ENCODE measurements at places on chromosomes 12 and 14.

GRCh38 chr12:65649126-65649525 is 175.2 kb upstream of the HMGA2 start:
- DNase-seq: no peak

GRCh38 chr14:53865711-53866110 is 90.9 kb downstream of the BMP4 start:
- no peak for DNase-seq

DNA sequence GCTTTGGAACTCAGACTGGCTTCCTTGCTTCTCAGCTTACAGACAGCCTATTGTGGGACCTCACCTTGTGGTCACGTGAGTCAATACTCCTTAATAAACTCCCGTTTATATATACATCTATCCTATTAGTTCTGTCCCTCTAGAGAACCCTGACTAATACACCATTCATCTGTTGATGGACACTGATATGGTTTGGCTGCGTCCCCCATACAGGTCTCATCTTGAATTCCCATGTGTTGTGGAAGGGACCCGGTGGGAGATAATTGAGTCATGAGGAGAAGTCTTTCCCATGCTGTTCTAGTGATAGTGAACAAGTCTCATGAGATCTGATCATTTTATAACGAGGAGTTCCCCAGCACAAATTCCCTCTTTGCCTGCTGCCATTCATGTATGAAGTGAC is 57.0 kb downstream of the OTOGL start:
- DNase-seq: no peak

GRCh38 chr12:49109641-49110463 is 795 bp downstream of the LMBR1L start:
- DNase-seq: no peak

DNA sequence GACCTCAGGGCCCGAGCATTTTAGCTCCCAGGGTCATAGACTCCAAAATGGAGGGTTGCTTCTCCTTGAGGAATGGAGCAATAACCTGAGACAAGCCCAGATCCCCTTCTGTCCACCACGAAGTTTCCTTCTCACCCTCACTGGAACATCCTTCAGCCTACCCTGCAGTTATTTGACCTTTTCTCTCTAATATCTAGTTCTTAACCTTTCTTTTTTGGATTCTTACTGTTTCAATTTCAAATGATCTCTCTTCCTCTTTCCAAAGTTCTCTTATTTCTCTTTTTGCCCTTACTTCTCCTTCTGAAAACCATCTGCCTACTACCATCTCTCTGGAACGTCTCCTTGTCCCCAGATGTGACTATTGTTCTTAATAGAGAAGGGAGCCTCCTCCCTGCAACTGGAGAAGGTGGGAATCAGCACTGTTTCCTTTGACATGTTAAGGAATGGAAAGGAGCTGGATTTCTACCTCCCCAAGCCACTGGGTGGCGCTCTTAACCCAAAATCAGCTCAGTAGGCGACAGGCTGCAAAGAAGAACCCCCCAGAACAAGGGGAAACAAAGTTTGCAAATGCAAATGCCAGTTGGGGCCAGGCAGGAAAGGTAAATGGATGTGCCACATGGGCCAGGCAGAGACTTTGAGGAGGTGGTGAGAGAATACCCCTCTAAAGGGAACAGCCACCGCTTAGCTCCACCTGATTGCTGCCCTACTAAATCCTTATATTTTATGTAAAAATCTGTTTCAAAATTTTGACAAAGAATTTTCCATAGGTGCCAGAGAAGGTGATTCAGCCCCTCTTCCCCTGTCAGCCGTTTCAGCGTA is 22.4 kb upstream of the PDE1B start:
- peak; percentile 23 for DNase-seq

DNA sequence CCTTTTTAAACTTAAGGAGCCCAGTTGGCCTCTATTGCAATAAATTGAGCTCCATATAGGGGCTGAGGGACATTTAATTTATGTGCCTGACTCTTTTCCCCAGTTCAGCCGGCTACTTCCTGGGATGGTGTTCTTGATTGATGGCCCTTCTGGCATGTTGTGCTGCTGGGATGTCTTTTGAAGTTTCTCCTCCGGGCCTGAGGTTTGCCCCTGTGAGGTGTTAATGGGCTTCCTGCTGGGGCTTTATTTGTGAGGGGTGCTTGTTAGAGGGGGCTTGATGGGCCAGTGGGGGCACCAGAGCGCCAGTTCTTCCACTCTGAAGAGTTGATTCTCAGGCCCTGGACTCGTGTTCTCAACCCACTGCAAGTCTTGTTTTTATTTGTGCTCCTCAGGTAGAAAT is 69.6 kb downstream of the CHST11 start:
- DNase-seq: no peak

GRCh38 chr12:53174881-53175491 is 5.5 kb upstream of the ZNF740 start:
- no peak for DNase-seq

DNA sequence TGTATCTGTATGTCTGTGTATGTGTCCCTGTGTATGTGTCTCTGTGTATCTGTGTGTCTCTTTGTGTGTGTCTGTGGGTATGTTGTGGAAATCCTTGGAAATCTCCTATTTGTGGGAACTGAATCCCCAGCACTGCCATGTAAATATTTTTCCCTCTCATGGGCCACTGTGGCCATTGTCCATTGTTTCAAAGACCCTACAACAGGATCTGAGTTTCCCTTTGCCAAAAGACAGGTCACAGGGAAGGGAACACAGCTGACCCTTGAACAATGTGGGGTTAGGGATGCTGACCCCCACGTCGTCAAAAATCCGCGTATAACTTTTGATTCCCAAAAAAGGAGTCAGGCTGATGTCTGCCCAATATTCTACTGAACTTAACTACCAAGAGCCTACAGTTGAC is 22.5 kb upstream of the BCL2L14 start:
- DNase-seq: no peak

DNA sequence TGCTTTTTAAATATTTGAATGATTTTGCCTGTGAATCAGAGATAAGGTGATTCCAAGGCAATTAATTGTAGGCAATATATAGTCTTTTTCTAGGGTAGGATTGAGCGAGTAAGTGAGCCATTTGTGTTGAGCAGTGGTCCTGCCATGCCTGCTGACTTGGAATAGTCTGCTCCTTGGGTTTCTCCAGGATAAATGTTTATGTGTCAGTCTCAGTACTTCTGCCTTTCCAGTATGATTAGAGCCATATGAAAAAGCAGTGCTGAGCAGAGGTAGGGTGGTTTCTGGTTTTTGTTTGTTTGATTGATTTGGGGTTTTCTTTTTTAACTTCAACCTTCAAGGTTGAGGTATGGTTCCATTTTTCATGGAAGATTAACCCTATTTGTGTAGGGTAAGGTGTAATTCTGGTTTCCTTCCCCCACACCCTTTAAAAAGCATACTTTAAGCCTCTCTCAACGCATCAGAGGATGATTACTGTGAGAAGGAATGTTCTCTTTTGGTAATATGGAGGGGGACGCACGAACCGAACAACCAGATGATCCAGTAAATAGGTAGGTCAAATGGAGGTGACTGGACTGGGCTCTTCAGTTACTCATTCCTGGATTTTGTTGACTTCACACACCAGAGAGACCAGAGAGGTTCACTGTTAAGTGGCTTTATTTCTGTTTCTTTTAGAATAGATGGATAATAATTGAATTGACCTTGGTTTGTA is 22.7 kb downstream of the FRMD6 start:
- no peak for DNase-seq

DNA sequence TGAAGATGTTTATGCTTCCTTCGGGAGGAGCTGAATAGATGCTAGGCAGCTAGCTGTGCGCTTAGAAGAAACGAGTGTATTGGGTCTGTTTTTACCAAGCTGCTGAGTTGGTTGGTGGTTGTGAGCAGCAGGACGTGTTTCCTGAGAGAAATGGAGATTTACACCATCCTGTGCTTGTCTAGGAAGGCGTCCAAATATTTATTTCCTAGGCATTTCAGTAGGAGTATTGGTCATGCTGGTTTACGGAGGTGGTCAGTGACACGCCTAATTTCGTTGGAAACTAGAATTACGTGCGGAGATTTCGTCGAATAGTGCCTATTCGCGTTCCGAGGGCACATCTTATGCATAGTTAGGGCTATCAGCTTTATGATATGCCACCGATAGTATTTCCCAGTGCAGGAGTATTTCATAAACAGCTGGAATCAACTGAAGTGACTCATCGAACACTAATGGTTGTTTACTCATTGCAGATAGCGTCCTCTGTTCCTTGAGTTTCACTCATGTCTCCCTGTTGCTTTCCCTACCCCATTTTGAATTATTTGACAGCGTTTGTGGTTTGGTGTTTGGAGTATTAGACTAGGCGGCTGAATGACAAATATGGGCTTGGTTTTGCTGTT is 780 bp downstream of the TBC1D15 start:
- no peak for DNase-seq

GRCh38 chr12:52650520-52651081 is 1.4 kb downstream of the KRT2 start:
- DNase-seq: no peak

- DNase-seq: no peak
These were observed 230.5 kb downstream of the AEBP2 start for GRCh38 chr12:19669793-19670192.
